ENCODE measurements at places on chromosomes 3 and 15.

GRCh38 chr15:52329987-52330386 is 34.4 kb upstream of the MYO5C start:
- no peak overlapping the region for H3K4me3 ChIP-seq
- no peak for DNase-seq
- no peak overlapping the region for H3K27ac ChIP-seq
- peaks cover 5% of the 10 kb centered on the region for H3K4me1 ChIP-seq

DNA sequence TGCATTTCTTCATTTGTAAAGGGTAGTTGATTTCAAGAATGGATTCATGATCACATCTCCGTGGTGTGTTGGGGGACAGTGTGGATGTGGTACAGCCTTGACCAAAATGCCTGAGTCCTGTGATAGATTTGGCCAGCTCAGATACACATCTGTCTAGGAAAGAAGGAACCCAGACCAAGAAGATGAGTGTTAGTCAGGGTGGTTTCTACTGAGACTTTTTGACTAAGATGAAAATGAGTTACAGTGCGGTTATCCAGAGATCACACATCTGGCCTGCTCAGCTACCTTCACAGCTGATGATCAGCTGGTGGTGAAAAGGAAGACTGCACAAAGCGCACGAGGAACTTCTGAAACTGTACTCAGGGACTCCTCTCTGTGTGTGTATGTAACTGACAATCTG is 68.0 kb downstream of the FNDC3B start:
- DNase-seq: no peak
- H3K4me3 ChIP-seq: no peak overlapping the region
- no peak overlapping the region for H3K27ac ChIP-seq
- H3K4me1 ChIP-seq: peaks cover 7% of the 10 kb centered on the region
- H3K27me3 ChIP-seq: no peaks in the 10 kb centered on the region

DNA sequence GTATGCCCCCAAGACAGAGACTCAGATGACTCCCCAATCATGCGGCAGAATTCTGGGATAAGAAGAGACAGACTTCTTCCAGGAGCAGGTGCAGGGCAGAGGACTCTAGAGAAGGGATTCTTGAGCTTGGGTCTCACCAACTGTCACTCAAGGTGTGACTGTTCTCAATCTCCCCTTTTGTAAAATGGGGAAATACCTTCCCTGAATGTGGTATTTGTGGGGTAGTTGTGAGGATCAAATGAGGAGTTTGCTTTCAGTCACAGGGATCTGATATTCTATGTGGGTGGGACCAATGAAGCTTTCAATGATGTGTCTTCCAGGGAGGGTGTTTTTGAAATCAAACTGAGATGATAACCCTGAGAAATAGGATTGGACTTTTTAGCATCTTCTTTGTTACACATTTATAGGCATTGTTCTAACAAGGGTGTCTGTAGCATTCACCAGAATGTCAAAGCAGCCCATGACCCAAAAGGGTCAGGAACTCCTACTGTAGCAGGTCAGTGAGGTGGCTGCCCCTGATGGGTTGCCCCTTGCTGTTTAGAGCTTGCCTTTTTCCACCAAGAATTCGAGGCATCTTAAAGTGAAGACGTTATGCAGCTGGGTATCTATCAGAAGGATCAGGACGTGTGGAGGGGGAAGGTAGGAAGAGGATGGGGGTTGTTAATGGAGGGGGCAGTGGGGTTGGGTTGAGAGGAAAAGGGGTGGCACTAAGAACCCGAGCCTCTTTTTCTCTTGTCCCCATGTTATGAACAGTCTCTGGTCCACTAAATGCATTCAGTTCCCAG is 28.8 kb downstream of the UMPS start:
- H3K4me3 ChIP-seq: no peak overlapping the region
- no peak for DNase-seq
- H3K27me3 ChIP-seq: no peaks in the 10 kb centered on the region
- H3K4me1 ChIP-seq: peaks cover 9% of the 10 kb centered on the region
- H3K36me3 ChIP-seq: peaks cover 23% of the 10 kb centered on the region

DNA sequence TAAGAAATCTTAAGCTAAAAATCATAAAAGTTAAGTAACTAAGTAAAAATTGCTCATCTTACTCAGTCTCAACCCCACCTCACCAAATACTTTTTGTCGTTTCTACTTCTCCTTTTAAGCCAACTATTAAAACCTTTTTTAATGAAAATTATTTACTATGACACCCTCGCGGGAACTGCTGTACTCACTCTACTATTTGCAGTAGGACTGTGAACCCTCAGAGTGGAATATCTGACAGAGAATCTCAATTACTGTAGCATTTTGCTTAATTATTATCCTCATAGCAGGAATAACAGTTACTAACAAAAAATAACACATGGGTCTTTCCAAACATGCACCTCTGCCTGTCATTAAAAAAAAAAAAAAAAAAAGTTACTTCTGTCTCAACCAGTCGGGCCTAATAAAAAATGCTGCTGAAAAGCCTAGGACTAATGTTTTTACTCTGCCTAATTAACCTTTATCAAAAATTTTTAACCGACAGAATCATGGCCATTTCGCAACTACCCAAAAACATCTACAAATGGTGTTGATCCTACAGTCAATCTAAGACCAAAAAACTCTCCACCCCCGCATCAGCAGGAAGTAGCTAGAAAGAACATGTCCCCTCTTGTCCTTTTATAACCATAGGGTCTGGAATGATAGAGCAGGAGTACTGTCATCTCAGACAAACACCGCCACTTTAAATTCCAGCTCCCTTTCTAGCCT is 10.2 kb downstream of the ALDH1L1 start:
- H3K4me1 ChIP-seq: no peaks in the 10 kb centered on the region
- H3K4me3 ChIP-seq: no peak overlapping the region
- DNase-seq: no peak
- H3K27me3 ChIP-seq: no peaks in the 10 kb centered on the region
- H3K27ac ChIP-seq: no peak overlapping the region
- no peaks in the 10 kb centered on the region for H3K36me3 ChIP-seq

GRCh38 chr3:135453326-135453725 is 512.2 kb upstream of the PPP2R3A start:
- H3K27ac ChIP-seq: no peak overlapping the region
- H3K4me1 ChIP-seq: no peaks in the 10 kb centered on the region
- no peaks in the 10 kb centered on the region for H3K36me3 ChIP-seq
- no peak overlapping the region for H3K4me3 ChIP-seq
- H3K27me3 ChIP-seq: no peaks in the 10 kb centered on the region

GRCh38 chr3:37708789-37709188 is 152.9 kb upstream of the CTDSPL start:
- H3K27me3 ChIP-seq: no peaks in the 10 kb centered on the region
- H3K27ac ChIP-seq: no peak overlapping the region
- DNase-seq: no peak

DNA sequence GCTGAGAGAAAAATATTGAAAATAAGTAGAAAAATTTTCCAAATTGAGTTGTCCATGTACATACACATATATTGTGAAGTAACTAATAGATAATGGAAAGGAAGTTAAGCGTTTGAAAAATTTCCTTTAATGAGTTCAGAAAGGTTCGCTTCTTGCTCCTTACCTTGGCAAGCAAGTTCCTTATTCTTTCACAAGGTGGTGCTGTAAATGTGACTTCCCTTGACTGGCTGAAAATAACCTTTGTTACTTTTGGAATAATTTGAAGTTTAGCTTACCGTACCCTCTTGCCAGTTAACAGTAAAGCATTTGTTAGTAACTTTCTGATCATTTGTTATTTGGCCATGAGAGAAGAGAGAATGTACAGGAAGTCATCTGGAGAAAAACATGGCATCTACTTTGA is 41.6 kb downstream of the PYDC2 start:
- no peaks in the 10 kb centered on the region for H3K27me3 ChIP-seq
- H3K36me3 ChIP-seq: no peaks in the 10 kb centered on the region
- no peak overlapping the region for H3K4me3 ChIP-seq
- no peak overlapping the region for H3K27ac ChIP-seq
- peaks cover 8% of the 10 kb centered on the region for H3K4me1 ChIP-seq

GRCh38 chr3:50408443-50408944 is 49.2 kb upstream of the TMEM115 start:
- no peaks in the 10 kb centered on the region for H3K4me1 ChIP-seq
- H3K27ac ChIP-seq: no peak overlapping the region
- no peak for DNase-seq
- H3K36me3 ChIP-seq: no peaks in the 10 kb centered on the region

GRCh38 chr3:10286596-10287295 is 6.0 kb downstream of the GHRL start:
- DNase-seq: peak; percentile 76
- H3K36me3 ChIP-seq: peaks cover 26% of the 10 kb centered on the region
- H3K27me3 ChIP-seq: no peaks in the 10 kb centered on the region

All from SK-N-SH (cell line).